Left renal pelvis (tissue), 4 donors: ENCODE measurements at places on chromosomes 3 and 15. TPM values are rescaled to one million over a fixed set of nuclear protein-coding genes. Genes with fewer than 3 reads are reported as not detected.

Gene TMED3
- polyA plus RNA-seq, result 61.4 TPM

Gene STXBP5L
- polyA plus RNA-seq, result 0.26 TPM

Gene OIP5
- 9.3 TPM for polyA plus RNA-seq

Gene GOLGA6L10
- polyA plus RNA-seq, result 18.7 TPM

Gene NPRL2
- 32.1 TPM for polyA plus RNA-seq

Gene MB21D2
- polyA plus RNA-seq, result 15.7 TPM

Gene SHC4
- 2.9 TPM for polyA plus RNA-seq

Gene TTLL13
- polyA plus RNA-seq, result 0.31 TPM

- no peak for DNase-seq
These were observed 67.1 kb downstream of the GRM7 start for GRCh38 chr3:6928064-6928463.

DNA sequence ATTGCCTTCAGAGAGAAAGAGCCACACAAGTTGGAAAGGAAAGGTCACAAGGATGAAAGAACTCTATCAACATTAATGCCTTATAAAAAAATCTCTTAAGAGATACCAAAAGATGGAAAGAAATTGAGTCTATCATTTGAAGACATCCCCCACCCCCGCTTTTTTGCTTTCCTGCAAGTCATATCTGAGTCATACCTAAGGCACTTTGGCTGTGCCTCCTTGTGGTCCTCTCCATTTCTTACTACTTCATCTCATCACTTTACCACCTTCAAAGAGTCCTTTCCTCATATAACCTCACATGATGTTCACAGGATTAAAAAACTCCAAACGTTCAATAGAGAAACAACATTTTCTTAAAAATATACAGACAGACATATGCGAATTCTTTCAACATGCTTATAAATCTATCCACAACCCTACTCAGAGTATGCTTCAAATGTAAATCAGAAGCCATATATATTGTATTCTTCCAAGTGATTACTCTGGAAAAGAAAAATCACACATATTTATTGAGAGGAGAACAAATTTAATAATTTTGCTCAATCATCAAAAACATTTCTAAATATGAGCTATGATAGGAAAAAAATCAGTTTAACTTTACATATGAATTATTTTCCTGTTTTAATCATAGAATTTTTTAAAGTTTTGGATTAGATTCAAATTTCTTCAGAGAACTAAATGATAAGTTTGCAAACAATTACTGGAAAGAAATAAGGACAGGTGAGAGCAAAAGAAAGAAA is 1003.9 kb upstream of the CFAP20DC start:
- DNase-seq, result no peak

- no peak for DNase-seq
These were observed 374.1 kb upstream of the TBL1XR1 start for GRCh38 chr3:177571271-177571943.

- DNase-seq, result no peak
These were observed 19.2 kb downstream of the SNX33 start for GRCh38 chr15:75666823-75667501.

DNA sequence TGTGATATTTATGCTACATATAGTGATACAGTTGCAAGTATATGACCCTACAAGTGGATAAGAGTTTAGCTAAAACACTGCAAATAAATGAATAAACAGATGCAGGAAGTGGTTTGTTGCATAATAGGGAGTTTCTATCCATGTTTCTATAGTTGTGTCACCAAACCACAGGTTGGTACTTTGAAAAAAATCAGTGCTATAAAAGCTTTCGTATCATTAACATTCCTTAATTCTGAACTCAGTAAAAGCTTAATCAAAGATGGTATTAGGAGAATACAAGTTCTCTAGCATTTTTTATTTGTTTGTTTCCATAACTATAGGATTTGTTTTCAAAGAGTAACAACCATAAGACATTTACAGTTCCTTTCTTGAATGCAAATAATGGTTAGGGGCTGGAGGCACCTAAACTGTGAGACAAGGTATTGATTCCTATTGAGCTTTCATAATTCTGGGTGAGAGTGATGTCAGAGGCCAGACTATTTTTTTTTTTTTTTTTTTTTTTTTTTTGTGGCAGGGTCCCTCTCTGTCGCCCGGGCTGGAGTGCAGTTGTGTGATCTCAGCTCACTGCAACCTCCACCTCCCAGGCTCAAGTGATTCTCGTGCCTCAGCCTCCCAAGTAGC is 29.6 kb downstream of the CPOX start:
- no peak for DNase-seq

GRCh38 chr3:96209699-96210098 is 604.7 kb upstream of the EPHA6 start:
- no peak for DNase-seq

DNA sequence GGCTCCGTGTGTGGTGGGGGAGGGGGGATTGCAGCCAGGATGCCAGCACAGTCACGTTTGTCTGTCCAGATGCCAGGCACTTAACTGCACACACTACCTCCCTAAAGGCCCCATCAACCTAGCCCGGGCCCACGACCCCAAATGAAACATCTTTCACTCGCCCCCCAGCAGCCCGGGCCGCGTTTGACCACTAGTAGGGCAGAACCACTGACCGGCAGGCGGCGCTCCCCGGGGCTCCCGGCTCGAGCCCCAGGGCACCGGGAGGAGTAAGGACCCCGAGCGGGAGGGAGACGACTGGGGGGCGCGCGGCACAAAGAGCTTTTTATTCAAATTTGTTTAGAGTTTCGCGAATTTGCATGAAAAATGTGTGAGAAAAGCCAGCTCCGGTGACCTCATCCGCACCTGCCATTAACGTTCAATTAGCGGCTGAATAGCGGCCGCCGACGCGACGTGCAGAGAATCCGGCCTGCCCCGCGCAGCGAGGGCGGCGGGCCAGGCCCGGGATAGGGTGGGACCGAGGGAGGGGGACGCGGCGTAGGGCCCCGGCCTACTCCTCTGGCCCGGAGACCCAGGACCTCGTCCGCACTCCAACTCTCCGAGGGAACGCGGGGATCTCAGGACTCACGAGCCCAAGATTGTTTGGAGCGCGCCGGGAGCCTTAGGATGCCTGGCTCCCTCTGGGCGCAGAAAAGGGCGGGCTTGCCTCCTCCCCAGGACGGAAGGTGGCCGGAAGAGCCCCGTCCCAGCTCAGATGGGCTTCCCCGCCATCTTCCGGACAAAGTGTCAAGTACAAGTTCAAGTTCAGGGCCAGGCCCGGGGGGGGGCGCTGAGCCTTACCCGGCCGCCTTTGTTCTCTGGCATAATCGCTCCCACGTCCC is 64.9 kb upstream of the POLG start:
- no peak for DNase-seq

DNA sequence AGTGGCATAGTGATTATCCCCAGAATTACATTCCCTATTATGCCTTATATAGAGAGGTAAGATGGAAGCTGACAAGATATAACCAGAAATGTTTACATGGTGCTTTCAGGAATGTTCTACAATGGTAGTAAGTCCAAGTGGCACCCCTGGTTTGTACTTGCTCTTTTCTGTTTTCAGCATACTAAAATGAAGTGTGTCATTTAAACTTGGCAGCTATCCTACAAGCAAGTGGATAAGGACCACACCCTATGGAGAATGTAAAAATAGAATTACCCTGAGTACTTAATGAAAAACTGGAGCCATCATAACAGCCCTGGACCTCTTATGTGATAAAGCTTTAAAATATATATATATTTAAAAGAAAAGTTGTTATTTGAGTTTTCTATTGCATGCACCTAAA is 1012.7 kb upstream of the CADM2 start:
- no peak for DNase-seq

- no peak for DNase-seq
These were observed 155.5 kb upstream of the TNIK start for GRCh38 chr3:171615686-171616085.

DNA sequence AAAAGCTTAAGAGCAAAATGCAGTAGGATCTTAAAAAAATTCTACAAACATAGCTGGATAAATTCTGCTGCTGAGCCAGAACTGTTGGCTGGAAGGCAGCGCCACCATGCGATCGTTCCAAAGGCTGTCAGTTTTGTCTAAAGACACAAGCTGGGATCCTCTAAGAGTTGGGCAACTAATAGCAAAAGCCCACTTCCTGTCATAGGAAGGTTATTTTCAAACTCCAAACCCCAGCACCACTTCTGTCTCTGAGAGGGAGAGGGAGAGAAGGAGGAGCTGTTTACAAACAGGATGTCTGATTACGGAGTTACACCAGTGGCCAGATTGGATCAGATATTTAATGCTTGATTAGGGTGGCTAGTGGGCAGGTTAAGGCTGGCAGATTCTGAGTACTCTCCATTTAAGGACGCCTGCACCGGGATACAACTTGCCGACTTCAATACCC is 44.0 kb downstream of the EIF4E3 start:
- DNase-seq, result peak; percentile 39

GRCh38 chr3:99896482-99896881 is 78.8 kb downstream of the CMSS1 start:
- no peak for DNase-seq

DNA sequence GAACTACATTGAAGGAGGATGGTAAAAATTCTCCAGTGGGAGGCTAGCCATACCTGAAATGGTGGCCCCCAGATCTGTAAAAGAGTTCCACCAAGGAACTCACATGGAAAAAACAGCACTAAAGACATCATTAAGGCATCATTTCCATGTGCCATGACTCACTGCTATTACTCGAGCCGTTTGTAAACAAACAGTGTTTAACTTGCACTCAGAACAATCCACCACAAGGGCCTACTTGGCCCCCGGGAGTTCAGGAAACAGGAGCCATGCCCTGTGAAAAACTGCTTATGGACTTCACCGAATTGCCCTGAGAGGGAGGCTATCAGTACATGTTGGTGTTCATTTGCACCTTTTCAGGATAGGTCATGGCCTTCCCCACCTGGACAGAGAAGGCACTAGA is 18.2 kb downstream of the CCR4 start:
- DNase-seq, result no peak

GRCh38 chr3:190279690-190280089 is 42.6 kb downstream of the CLDN1 start:
- DNase-seq, result no peak

- no peak for DNase-seq
These were observed 5.5 kb downstream of the LMOD3 start for GRCh38 chr3:69116897-69117296.

DNA sequence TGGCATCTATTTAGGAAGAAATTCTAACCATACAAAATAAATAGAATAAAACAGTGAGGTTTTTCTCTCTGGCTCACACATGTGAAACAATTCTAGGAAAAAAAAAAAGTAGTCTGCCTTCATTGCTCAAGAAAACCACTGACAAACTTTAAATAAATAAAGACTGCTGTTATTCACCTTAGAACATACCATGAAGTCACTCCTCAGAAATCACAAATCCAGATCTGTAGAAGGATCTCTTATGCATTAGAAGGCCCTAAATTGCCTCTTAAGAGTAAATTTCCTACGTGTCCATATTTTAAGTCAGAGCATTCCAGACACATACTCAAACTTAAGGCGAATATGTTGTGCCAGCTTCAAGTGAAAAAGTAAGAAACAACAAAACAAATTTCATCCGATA is 217.3 kb downstream of the ZIC4 start:
- no peak for DNase-seq

GRCh38 chr3:64943866-64944265 is 256.1 kb upstream of the ADAMTS9 start:
- DNase-seq, result no peak

DNA sequence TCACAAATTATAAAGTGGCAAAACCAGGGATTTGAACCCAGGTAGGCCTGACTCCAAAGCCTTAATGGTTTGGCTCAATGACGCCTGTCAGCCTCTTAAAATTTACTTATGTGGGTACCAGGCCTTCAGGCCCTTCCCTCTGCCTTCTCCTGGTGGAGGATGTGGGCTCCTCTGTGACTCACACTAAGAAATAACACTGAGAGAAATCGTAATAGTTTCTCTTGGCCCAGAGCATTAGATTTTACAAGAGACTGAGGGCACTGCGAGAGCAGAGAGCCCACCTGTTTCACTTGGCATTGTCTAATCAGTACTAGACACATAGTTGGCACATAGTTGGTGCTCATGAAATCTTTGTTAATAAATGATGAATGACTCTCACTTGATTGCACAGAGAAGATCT is 505.2 kb downstream of the SHQ1 start:
- no peak for DNase-seq

- DNase-seq, result no peak
These were observed 374.2 kb upstream of the ICE2 start for GRCh38 chr15:60853109-60853508.
